ENCODE measurements at places on chromosomes 12 and 14.

DNA sequence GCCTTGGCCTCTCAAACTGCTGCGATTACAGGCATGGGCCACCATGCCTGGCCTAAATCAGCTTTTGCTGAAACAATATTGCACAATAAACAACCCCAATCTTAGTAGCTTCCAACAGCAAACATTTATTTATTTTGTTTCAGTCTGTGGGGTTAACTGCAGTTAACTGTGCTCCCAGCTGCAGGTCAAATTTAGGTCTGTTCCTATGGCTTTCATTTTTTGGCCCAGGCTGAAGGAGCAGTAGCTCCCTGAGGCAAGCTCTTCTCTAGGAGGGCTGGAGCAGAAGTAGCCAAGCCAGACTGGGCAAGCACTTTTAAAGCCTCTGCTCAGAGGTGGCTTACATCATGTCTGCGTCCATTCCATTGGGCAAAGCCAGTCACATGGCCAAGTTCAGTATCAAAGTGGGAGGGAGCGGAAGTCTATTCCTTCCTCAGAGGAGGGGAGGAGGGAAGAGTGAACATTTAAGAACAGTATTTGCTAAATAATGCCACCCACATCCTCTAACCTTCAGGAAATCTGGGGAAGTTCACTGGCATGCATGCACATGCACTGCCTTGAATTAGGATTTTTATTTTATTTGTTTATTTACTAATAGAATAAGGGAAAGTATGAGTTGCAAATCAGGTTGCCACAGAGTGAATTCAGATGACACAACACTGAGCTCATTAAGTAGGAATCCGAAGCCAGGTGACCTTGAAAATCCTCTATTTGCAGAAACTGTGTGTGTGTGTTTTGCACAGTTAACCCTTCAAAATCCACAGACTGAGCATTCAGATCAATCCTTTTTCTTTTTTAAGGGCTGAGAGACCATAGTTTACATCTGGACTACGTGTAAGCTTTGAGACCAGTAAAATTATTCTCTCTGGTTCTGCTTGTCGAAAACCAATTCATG is 122.0 kb upstream of the SEL1L start:
- DNase-seq: no peak

GRCh38 chr12:48768147-48768546 is 20.7 kb downstream of the ADCY6 start:
- DNase-seq: no peak

DNA sequence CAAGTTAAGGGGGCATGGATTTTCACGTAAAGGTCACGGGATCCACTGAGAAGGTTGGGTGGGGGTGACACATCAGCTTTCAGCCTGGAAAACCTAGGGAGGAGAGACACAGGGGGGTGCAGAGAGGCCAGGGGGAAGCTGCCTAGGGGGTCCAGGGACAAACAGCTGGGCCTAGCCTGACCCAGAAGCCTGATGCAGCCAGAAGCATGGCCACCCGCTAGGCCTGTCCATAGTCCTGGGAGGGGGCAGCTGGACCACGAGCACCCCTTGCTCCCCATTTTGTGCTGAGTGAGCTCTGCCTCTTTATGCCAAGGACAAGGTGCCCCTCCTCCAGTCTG is 322.7 kb upstream of the RTL1 start:
- DNase-seq: no peak

DNA sequence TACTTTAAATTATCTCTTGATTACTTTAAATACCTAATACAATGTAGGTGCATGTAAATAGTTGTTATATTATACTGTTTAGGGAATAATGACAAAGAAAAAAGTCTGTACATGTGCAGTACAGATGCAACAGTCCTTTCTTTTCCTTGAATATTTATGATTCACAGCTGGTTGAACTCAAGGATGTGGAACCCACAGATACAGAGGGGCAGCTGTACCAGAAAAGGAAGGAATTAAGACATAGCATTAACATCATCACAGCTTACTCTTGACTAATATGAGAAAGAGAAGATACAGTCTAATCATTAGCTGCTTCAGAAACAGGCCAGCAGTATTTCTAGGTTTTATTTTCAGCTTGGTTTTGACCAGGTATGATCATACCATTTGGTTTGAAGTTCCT is 34.7 kb upstream of the AP4S1 start:
- no peak for DNase-seq

- DNase-seq: no peak
Measured at GRCh38 chr12:61757831-61758505, 502.2 kb upstream of the USP15 start.

- DNase-seq: no peak
Measured at GRCh38 chr12:15558915-15559528, 230.2 kb downstream of the EPS8 start.

- DNase-seq: no peak
Measured at GRCh38 chr12:31958569-31959160, 550 bp upstream of the RESF1 start.

DNA sequence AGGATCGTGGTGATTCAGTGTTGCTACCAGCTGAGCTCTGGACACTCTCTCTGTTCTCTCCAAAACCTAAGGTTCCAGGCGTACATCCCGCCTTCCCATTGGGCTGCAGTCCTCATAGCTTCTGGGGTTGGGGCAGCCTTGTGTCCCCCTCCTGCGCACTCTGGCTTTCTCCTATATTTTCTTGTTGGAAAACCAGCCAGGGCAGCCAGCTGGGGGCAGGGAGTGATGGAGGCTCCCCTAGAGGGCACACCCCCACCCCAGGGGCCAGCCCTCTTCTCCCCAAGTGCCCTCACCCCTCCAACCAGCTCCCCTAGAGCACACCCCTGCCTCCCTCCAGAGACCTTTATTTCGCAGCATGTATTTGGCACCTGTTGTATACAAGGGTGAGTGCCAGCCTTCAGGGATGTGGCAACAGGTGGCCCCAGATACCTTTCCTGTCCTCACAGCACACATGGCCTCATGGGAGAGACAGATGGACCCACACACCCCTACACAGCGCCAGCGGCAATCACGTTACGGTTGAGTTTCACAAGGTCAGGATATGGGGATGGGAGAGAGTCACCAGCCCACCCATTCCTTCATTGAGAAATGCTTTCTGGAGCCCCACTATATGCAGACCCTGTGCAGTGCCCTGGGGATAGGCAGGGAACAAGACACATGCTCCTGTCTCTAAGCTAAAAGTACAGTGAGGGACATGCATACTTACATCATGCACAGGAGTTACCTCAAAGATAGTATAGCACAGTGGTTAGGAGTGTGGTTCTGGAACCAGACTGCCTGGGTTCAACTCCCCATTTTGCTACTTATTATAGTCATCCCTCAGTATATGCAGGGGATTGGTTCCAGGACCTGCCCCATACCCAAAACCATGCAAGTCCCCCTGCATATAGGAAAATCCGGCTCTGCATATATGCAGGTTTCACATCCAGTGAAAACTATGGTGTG is 141.1 kb downstream of the PHETA1 start:
- no peak for DNase-seq

- DNase-seq: no peak
Measured at GRCh38 chr14:92792885-92793284, 1.2 kb upstream of the GOLGA5 start.

GRCh38 chr12:26327975-26328644 is 132.7 kb downstream of the SSPN start:
- DNase-seq: no peak

- no peak for DNase-seq
Measured at GRCh38 chr14:38004610-38004879, 203.2 kb upstream of the SSTR1 start.

DNA sequence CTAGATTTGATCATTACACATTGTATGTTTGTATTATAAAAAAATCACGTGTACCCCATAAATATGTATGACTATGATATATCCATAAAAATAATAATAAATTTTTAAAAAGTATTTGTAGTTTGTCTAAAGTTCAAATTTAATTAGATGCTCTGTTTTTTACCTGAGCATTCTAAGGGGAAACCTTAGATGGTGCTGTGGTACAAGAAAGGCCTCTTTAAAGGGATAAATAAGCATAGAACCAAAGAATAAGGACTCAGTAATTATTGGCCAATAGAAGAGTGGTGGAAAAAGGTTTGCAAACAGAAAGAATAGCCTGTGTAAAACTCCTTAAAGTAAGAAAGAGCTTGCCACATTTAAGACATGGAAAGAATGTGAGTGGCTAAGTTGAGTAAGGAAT is 580.1 kb upstream of the SEL1L start:
- DNase-seq: no peak

DNA sequence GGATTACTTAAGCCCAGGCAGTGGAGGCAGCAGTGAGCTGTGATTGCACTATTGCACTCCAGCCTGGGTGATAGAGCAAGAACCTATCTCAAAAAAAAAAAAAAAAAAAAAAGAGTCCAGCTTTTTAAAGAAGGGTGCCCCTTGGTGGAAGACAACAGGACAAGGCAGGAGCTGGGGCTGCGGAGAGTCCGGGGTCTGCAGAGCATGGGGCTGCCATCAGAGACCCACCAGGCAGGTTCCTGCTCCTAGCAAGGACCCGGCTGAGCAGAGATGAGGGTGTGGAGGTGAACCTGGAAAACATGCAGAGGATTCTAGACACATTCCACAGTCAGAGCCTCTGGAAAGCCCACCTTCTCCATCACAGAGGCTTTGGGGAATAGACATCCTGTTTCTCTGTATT is 21.0 kb upstream of the CIPC start:
- no peak for DNase-seq

DNA sequence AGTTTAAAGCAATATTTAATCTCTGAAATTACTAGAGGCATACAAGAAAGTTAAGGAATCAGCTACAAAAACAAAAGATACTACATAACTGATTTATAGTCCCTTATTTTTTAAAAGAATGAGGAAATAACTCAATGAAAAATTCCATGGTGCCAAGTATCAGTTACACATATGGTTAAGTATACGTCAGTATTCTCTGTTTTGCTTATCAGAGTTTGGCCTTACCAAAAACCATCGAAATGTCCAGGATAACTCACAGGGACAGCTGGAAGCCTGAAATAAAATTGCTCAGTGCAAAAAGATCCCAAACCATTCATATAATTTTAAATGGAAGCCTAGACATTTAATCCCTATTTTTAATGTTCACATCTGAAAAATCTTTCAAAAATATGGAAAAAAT is 3.6 kb downstream of the CFL2 start:
- no peak for DNase-seq

DNA sequence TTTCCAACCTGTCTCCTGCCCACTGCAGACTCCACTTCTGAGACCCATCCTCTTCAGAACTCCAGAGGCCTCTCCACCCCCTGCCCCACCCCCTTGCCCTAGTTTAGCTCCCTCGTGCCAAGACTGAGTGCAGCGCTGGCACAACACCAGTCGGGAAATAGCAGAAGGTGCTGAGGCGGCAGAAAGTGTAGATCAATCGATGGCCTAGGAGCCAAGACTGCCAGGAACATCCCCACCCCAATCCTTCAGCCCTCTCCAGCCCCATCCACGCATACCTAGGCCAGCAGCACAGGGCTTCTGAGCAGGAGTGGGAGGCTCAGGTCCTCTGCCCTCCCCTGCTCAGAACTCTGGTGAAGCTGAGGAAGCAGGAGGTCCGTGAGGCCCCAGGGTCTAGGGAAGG is 1.1 kb downstream of the CPNE6 start:
- no peak for DNase-seq

- DNase-seq: no peak
Measured at GRCh38 chr14:41960281-41960680, 353.6 kb downstream of the LRFN5 start.

DNA sequence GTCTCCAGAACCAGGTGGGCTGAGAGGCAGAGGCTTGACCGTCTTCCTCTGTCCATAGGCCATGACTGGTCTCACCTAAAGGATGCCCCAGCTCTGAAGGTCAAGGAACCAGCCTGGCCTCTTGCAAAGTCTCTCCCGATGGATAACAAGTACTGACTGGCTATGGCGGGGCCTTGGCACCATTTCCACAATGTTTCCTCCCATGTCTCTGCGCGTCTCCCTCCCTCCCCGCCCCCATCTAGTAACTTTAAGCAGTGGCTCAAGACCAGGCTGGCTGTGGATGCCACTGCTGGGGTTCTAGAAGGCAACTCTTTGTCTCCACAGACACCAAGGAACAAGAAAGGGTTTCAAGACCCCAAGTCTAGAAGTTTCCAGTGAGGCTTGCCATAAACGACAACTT is 275.5 kb downstream of the DPF3 start:
- no peak for DNase-seq

GRCh38 chr12:4431436-4431835 is 14.2 kb downstream of the FGF6 start:
- DNase-seq: no peak

GRCh38 chr14:93716002-93716745 is 72.1 kb downstream of the PRIMA1 start:
- no peak for DNase-seq

DNA sequence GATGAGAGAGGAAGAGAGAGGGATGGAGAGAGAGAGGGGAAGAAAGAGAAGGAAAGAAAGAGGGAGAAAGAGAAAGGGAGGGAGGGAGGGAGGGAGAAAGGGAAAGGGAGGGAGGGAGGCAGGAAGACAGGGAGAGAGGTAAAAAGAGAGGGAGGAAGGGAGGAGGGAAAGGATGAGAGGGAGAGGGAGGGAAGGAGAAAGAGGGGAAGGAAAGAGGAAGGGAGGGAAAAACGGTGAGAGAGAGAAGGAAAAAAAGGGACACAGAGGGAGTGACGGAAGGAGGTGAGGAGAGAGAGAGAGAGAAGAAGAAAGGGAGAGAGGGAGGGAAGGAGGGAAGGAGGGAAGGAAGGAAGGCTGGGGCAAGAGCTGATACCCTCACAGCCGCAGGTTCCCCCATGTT is 56.8 kb downstream of the FOXN3 start:
- no peak for DNase-seq

GRCh38 chr12:46692606-46693005 is 133.2 kb downstream of the SLC38A4 start:
- DNase-seq: no peak

GRCh38 chr14:75141062-75141461 is 14.2 kb upstream of the NEK9 start:
- no peak for DNase-seq

DNA sequence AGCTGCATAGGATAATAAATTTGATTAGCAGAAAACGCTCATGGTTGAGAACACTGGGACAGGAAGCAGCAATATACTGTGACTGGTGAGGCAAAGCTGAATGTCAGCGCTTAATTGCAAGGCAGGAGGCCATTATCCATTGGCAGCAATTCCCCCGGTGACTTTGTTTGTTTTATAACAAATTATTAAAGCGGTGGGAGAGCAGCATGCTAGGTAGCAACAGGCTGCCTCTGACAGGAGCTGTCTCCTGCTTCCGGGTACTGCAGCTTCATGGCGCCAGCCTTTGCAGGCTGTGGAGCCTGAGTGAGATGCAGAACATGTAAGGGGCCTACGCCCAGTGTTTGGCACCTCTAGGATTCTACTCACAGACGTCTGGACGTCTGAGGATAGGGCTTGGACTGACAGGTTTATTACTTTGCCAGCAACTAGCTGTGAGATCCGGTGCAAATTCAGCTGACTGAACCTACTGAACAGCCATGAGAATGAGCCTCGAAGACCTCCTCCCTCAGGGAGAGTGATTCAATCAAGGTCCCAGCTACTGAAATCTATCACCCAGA is 82.1 kb upstream of the SSTR1 start:
- peak; percentile 57 for DNase-seq

DNA sequence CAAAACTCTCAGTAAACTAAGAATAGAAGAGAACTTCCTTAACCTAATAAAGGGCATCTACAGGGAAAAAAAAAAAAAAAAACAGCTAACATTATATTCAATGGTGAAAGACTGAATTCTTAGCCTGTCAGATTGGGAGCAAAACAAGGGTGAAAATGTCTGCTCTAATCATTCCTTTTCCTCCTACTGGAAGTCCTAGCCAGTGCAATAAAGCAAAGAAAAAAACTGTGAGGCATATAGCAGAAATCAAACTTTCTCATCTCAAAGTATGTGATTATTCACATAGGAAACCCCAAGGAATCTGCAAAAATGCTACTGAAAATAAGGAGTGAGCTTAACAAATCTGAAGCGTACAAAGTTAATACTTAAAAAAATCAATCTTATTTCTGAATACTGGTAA is 170.7 kb downstream of the NUAK1 start:
- DNase-seq: no peak
